ENCODE measurements at places on chromosomes 5 and 9. TPM values are rescaled to one million over a fixed set of nuclear protein-coding genes. Genes with fewer than 3 reads are reported as not detected.

- no peaks in the 10 kb centered on the region for H3K4me1 ChIP-seq
- no peak overlapping the region for H3K4me3 ChIP-seq
- no peak for DNase-seq
- no peak overlapping the region for H3K27ac ChIP-seq
Observed at GRCh38 chr5:33237471-33237870, 203.3 kb upstream of the TARS1 start.

DNA sequence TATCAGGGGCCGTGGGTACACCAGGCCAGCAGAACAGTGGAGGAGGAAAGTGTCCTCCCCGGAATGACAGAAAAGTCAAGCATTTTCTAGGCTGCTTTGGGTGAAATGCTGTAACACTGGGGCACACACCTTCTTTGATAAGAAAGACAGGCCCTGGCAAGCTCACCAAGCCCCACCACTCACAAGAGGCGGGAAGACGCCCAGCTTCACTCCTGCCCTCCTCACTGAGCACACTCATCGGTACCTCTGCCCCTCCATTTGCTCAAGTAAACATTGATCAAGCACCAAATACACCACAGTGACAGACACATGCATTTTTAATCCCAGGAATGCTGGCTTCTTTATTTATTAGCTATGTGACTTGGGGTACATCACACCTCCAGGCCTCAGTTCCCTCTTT, 43.1 kb downstream of the B4GALT1 start:
- no peak overlapping the region for H3K4me3 ChIP-seq
- DNase-seq, result no peak
- H3K27ac ChIP-seq, result no peak overlapping the region
- no peaks in the 10 kb centered on the region for H3K27me3 ChIP-seq
- peaks cover 77% of the 10 kb centered on the region for H3K36me3 ChIP-seq

DNA sequence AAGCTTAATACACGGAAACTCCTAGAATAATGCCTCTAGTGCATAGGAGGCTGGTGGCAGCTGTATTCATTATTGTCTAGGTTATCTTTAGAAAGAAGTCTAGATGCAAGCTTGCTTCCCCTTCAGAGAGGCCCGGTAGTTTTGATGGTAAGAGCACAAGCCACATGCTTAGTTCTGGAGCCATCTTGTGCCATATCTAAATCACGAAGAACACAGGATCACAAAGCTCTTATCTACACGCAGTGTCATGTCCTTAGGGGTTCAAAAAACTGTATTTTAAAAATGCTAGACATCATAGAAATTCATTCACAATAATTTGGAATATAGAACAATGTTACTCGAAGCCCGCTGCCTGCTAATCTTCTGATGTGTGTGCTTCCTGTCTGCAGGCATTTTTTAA, 6.2 kb downstream of the CACFD1 start:
- H3K36me3 ChIP-seq, result peaks cover 27% of the 10 kb centered on the region
- no peak overlapping the region for H3K4me3 ChIP-seq
- peaks cover 5% of the 10 kb centered on the region for H3K4me1 ChIP-seq
- DNase-seq, result no peak

DNA sequence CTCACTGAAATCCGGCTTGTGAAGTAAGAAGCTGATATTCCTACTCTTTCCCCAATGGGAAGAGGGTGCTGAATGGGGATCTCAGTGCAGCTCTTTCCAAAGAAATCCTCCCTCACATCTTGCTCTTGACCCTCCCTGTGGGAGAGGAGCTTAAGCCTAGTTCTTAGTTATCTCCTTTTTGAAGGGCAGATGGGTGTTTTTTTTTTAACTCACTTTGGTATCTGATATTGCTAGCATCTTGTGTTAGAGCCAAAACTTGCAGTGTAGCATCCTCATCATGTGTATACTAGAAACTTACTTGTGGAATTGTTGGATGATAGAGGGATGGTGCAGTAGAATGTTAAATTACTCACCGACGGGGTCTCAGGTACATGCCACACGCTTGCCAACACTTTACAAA, 90.2 kb downstream of the F2RL2 start:
- DNase-seq, result no peak
- no peaks in the 10 kb centered on the region for H3K27me3 ChIP-seq
- H3K36me3 ChIP-seq, result no peaks in the 10 kb centered on the region
- H3K4me1 ChIP-seq, result no peaks in the 10 kb centered on the region
- no peak overlapping the region for H3K4me3 ChIP-seq
- H3K27ac ChIP-seq, result no peak overlapping the region

Gene SOX30
- not detected for total RNA-seq

Gene PPP3R2
- not detected for total RNA-seq

Measured in upper lobe of left lung (tissue), 6 donors.